GM04503 (cell line): ENCODE measurements at places on chromosomes 1 and 21.

DNA sequence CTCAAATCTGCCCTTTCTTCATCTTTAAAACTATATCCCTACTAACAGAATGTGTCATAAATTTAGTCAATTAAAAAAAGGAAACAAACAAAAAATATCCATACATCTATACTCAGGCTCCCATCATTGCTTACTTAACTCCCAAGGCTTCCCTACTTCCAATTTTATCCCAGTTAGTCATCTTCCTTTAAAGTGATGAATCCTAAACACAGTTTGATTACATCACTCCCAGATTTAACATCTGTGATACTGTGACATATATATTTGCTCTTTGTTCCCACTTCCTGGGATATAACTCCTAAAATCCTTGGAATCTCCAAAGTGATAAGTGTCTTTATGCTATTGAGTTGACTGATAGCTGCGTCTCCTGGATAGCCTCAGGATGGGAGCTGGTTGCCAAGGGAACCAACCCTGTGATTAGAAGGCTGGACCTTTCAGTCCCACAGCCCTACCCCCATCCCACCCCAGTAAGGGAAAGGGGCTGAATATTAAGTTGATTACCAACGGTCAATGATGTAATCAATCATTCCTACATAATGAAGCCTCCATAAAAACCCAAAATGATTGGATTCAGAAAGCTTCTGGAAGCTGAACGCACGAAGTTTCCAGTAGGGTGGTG lies 21.6 kb downstream of the GLMN start:
- no peak for DNase-seq

DNA sequence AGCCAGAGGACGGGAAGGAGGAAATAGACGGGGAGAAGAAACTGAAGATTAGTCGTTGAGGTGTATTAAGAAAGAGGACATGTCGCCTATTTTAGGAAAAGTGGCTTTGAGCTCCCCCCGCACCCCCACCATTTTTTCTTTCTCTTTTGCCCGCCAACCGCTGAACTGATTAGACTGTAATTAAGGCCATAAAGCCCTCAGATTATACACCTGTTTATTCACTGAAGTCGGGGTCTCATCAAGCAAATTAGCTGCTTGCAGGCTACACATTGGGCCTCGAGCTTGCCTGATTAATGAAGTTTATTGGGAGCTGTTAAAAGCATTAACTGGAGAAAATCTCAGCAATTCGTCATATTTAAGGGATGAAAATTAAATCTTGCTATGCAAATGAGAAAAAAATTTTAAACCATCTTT lies 119.4 kb upstream of the RRP15 start:
- no peak for DNase-seq

DNA sequence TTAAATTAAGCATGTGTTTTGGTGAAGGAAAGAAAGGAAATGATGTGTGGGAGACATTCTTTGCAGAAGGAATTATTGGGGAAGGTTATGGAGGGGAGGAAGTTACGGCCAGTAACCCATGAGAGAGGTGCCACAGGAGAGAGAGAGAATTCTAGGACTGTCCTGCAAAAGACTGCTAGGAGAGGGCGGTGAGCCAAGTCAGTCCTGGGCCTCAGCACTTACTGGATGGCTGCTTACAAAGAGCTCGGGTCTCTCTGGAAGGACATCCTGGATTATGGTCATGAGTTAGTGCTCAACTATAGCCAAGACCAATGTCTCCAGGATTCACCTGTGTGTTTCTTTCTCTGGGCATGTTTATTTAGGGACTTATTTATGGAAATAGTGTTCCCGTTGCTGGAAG lies 74.4 kb upstream of the HSD17B7 start:
- DNase-seq, result no peak

DNA sequence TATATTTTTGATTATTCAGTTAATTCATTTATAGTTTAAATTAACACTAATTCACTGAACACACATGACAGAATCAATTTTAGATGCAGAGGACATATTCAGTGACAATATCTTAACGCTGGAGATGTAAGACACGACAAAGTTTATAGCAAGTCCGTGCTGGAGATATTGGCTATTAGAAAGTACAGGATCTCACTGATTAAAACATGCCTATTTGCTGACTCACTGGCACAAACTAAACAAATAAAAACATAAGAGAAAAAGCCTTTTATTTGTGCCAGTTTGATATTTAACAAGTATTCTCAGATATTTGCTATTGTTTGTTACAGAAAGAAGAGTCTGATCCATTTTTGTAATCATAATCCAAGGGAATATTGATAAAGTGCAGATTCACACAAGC lies 1122.9 kb upstream of the B3GALT2 start:
- DNase-seq, result no peak

- no peak for DNase-seq
These were observed 26.2 kb upstream of the ADARB1 start for GRCh38 chr21:45048026-45048698.

DNA sequence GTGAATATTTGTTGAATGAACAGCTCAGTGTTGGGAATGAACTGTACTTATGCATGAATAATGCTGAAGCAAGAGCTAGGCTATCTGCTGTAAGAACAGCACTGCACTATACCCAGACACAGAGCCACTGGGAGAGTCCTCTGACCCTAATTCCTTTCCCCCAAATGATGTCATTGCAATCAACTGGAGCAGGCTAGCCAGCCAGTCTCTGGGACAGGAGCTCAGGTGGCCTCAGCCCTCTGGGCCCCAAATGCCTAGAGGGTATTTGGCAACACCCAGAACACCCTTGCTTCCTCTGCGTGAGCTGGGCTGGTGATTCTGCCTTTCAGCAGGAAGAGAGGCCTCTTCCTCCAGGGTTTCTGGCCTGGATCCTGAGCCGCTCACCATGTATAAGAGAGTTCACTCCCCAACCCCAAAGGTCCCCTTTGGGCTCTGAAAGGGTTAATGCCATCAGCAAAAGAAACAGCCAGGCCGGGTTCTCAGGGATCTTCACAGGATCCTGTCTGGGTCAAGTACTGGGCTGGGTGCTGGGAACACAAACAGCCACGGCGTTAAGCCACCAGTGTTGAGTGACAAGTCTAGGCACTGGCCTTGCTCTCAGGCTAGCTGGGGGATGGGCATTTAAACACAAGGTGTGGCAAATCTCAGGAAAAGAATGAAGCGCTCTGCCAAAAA lies 3.7 kb upstream of the PADI4 start:
- no peak for DNase-seq
